T follicular helper cell (primary cell): ENCODE measurements at places on chromosomes 1 and 21.

DNA sequence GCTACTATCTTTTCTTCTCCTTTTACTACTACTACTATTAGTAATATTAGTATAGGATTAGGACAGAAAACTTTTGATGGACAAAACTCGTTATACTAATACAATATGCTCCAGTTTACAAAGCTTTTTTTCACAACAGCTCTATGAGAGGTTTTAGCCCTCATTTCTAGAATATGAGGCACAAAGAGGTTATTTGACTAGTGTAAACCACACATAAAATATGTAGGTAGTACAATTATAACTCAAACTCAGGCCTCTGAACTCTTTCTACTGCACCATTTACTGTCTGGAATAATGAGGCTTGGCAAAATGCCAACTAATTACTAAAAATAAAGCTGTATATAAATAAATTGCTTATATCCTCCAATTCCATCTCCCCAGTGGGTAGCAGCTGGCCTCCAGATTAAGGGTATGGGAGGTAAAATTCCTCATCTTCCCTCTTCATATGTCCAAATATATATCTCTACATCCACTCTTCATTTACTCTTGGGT is 99.9 kb downstream of the LYST start:
- DNase-seq = no peak

- no peak for DNase-seq
These were observed 676.0 kb downstream of the PLA2G4A start for GRCh38 chr1:187504779-187505178.

DNA sequence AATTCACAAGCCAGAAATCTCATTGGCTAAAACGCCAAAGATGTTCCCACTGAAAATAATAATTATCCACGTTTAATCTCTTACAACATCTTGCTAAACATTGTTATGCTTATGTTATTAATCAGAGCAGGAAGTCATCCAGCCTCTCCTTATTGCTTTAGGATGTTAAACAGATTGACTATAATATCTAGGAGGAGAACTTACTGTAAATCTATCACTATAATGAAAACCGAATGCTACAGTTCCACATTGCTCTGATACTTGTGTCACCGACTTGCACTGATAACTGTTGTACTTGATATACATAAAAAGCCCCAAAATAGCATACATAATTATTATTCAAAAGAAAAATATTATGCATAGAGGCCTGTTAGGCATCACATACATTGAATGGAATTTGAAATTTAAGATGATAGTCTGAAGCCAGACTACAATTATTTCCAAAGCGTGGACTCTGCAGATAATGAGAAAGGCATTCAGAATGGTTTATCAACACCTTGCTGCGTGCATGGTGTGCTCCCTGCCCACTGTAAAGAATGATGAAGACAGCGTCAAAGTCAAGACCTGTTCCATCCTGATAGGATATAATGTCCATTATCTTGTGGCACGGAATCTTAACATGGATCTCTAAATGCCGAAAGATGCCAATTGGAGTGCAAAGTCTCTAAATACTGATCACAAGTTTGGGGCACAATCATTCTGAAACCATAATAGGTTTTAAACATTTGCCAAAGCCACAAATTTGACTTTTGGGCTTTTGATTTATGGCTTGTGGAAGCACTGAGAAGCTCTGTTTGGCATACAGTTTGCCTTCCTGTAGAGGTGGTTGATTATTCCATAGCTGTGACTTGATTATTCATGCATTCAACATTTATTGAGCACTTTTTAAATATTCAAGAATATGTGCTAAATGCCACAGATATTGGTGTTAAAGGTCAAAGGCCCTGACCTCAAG is 71.3 kb downstream of the CRB1 start:
- no peak for DNase-seq

GRCh38 chr1:27594564-27595510 is 9.1 kb downstream of the AHDC1 start:
- DNase-seq = no peak

- no peak for DNase-seq
These were observed 268.8 kb downstream of the ST6GALNAC3 start for GRCh38 chr1:76343356-76343755.

GRCh38 chr1:168939947-168940223 is 166.6 kb upstream of the ATP1B1 start:
- DNase-seq = no peak

GRCh38 chr1:223214261-223214807 is 71.3 kb upstream of the TLR5 start:
- no peak for DNase-seq

DNA sequence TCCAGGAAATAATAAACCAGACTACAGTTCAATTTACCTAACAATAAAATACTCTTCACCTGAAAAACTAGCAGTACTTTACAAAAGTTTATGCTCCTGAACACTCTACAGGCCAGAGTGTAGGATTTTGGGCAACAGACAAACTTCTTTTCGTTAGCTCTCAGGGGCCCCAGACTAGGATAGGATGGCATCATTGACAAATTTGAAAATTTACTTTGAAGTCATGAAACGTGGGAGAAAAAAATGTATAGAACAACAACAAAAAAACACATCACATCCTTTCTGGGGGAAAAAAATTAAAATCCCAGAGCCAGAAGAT is 1.2 kb downstream of the PTP4A2 start:
- DNase-seq = no peak

- DNase-seq = no peak
These were observed 795.2 kb upstream of the TMPRSS15 start for GRCh38 chr21:19198801-19199200.

- DNase-seq = peak; percentile 14
These were observed 5.1 kb downstream of the CLCNKB start for GRCh38 chr1:16048573-16049189.

- DNase-seq = no peak
These were observed 611.5 kb upstream of the RGS18 start for GRCh38 chr1:191546803-191547202.

DNA sequence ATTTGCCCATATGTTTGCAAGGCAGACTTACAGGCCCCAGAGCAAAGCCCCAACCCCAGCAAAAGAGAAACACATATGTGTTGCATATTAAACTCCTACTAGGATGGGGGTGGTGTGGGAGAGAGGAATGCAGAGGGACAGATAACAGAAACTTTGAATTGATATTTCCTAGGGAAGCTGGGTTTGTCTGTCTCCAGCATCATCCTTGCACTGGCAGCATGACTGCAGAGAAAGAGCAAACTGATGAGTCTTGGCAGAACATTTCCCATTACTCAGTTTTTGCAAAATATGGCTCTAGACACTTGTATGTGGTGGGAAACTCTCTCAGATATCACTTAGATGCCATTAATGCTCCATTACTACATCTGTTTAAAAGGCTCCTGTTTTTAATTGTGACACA is 43.8 kb upstream of the MARK1 start:
- DNase-seq = no peak

DNA sequence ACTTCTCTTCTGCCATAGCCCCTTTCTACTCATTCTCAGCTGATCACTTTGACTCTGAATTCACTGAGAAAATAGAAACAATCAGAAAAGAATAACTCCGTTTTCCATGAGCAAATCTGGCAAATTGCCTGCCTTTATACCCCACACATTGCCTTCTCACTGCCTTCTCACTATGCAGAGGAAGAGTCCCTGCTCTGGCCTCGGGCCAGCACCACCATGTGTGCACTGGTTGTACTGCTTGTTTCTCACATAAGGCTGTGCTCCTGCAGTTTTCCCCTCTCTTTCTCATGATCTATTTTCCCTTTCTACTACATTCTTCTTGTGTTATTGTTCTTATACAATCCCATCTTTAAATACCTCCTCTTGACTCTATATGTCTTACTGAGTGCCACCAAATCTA is 2.3 kb upstream of the HMGCS2 start:
- no peak for DNase-seq

DNA sequence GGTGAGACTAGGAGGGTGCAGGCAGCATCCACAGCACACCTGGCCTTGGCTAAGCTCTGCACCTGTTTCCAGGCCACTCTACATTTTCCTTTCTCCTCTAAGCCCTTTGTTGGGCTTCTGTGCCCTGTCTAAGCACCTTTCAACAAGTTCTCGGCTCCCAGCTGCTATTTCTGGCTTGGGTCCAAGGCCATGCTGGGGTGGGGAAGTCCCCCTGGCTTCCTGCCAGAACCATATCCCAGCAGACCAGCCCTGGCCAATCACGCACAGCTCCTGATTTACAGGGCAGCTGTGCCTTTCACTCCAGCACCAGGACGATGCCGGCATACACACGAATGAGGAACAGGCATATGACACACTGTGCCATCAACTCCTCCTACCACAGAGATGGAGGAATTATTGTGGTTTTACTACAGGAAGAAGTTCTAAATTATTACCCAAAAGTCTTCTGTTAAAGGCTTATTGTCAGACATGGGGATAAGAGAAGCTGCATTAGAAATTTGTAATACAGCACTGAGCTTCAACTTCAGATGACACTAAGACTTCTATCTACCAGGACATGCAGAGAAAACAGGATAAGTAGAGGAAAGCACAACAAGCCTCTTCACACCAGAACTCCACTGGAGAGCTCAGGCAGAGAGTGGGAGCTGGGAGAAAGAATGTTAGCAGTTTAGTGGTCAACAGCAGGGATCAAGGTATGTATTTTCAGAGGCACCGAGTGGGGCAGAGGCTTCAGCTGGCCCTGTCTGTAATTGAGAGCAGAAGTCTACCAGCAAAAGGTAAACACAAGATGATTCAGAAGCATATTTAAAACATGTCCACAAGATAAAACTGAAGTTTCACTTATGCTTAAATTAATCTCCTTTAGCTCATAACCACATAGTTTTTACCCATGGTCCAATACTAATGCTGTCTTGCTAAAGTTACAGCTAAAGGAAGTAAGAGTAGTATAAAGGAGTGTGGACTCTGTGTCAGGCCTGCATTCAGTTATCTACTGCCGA is 37.4 kb downstream of the TRIT1 start:
- peak; percentile 83 for DNase-seq

GRCh38 chr21:15192243-15192642 is 127.4 kb upstream of the NRIP1 start:
- DNase-seq = no peak

DNA sequence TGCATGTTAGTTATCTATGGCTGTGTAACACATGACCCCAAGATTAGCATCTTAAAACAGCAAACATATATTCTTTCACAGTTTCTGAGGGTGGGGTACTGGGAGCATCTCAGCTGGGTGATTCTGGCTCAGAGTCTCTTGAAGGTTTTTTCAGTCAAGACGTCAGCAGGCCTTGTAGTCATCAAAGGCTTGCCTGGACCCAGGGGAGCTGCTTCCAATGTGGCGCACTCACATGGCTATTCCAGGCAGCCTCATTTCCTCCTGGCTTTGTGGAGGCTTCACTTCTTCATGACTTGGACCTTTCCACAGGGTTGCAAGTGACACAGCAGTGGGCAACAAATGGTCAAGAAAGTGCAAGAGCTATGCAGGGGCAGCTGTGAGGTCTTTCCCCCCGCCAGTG is 114.7 kb downstream of the ACTL8 start:
- DNase-seq = no peak

DNA sequence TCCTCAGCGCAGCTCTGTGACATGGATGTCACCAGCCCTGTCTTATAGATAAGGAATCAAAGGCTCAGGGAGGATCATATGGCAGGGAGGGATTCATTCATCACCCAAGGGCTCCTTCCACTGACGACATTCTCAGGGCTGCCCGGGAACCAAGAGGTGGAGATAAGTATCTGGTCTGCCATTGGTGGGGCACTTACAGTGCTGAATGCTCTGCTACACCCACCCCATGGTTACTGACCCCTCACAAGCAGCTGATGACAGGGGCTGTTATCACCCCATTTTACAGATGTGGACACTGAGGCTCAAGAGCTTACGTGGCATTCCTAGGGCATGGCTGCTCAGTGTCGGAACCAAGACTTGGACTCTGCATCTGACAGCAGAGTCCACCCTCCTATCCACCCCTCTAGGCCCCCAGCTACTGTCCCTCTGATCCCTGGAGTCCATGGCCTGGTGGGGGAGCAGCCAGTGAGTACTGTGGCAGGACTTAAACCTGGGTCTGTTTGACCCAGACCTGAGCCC is 155.1 kb downstream of the PTPRU start:
- no peak for DNase-seq

DNA sequence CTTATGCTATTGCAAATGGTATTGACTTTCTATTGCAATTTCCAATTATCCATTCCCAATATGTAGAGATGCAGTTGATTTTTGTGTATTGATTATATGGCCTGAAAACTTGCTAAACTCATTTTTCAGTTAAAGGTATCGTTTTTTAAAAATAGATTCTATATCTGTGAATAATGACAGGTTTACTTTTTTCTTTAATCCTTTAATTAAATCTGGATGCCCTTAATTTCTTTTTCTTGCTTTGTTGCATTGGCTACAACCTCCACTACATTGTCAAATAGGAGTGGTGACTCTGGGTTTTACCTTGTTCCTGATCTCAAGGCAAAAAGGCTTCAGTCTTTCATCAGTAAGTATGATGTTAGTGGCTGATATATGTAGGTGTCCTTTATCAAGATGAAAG is 522.4 kb downstream of the MATN1 start:
- DNase-seq = no peak

DNA sequence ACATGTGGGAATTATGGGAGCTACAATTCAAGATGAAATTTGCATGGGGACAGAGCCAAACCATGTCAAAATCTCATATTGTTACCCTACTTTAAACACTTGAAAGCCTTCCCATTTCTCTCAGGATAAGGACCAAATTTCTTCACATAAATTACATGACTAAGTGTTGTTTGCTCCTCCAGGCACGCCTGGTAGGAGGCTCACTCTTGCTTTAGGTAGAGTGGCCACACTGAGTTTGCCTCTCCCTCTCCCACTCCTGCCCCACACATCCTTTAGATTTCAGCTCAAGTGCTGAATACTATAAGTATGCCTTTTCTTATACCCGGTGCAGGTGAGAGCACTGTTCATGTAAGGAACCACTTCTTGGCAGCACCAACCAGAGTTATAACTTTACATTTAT is 279.1 kb downstream of the DNM3 start:
- DNase-seq = no peak

DNA sequence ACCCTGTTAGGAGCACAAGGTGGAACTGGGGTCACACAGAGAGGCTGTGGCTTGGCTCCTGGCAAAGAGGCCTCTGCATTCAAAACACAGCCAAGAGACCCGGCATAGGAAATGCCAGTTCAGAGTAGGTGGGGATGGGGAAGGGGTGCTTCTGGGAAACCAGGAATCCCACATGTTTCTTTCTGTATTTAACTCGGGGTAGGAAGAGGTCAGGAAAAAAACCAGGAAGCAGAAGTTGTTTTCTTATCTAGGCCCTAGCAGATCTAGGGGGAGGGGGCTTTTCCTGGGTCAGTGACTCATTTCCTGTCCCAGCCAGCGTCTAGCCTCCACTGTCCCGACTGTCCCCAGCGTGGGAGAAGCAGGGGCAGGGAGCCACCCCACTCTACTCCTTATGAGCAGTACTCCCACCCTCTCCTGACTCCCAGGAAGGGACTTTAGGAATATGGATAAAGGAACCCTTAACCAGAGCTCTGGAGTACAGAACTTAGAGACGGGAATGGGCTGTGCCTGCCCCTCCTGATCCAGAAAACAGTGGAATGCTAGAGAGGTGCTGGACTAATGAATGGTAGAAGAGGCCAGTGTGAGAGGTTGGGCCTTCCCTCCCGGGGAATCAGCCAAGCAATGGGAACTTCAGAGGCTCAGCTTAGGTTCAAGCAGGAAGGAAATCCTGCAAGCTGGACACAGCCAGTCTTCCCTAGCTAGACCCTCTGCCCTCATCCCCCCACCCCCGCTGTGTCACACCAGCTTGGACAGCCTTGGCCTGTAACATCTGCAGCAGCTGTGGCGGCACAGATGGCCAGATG is 5.7 kb downstream of the FHL3 start:
- no peak for DNase-seq
